ENCODE measurements at places on chromosomes 5 and 9.
A peak's percentile ranks its signal among the peaks of the same experiment; 100 is the strongest.

- DNase-seq, result no peak
Observed at GRCh38 chr5:141486091-141486490, 1.3 kb downstream of the PCDHGC4 start.

- DNase-seq, result peak; percentile 42
Observed at GRCh38 chr9:110623462-110624025, 44.0 kb upstream of the SVEP1 start.

DNA sequence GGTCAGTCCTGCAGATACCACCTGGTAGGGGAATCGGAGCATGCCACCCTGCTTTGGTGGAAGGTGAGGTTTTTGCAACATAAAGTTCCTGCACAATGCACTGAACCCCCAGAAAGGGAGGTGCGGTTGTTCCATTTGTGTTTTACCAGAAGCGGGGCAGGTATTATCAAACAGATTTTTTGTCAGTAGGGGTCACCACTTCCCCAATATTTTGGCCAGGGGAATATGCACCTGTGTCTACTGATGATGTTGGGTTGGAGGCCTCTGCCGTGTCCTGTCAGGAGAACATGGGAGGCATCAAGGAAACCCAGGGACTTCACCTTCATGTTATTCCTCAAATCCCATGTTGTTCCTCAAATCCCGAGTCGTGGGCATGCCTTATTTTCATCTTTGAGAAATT is 438.7 kb downstream of the NTRK2 start:
- no peak for DNase-seq

- no peak for DNase-seq
Observed at GRCh38 chr9:133735931-133736330, 2.2 kb downstream of the SARDH start.
